ENCODE measurements at places on chromosomes 6 and 20. TPM values are rescaled to one million over a fixed set of nuclear protein-coding genes. Genes with fewer than 3 reads are reported as not detected.

- peak; percentile 8 for DNase-seq
These were observed 345.2 kb downstream of the GJA1 start for GRCh38 chr6:121780325-121781321.

- DNase-seq: no peak
These were observed 18.4 kb downstream of the CASS4 start for GRCh38 chr20:56430461-56430860.

DNA sequence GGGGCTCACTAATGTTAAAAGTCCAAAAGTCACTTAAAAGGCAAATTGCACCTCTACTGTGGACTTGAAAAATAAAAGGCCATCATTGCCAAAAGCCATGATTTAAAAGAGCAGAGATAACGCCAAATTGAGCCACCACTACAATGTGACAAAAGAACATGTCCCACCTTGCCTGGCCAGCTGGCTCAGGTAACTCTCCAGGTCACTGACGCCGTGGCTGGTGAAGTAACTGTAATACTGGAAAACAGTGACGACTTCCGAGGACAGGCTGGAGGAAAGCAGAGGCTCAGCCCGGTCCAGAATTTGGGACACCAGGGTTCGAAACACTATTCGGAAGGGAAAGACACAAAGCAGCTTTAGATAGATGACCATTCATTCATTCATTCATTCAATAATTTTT, 29.3 kb upstream of the ARMH2 start:
- no peak for DNase-seq

- peak; percentile 22 for DNase-seq
These were observed 545 bp downstream of the ACTR5 start for GRCh38 chr20:38748861-38749149.

DNA sequence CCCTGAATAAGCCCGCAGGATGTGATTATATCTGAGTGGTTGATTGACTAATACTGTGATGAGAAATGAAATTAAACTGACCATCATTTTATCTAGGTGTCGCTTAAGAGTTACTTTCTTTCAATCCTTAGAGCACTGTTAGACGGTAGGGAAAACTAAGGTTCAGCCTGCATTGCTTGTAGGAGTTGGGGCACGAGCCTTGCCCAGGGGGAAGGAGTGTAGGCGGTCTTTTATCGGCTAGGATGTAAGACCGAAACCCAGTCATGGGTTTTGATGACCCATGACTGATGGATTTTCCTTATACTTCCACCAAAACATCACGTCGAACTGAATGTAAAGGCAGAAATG, 392 bp upstream of the TASP1 start:
- no peak for DNase-seq

DNA sequence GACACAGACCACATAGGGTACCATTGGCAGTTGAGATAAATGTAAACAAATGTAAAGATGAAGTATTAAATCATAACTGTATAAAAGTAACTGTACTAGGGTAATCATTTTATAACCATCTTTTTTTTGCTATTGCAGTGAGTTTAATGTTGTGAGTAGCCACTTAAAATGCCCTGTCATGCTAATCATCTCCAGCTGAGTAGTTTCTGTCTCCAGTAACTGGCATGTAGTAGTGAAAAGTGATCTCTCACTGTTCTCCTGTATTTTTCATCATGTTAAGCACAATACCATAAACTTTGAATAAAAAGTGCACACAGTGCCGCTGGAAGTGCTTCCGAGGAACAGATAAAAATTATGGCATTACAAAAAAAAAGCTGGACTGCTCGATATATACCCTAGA, 45.0 kb upstream of the OPRM1 start:
- no peak for DNase-seq

DNA sequence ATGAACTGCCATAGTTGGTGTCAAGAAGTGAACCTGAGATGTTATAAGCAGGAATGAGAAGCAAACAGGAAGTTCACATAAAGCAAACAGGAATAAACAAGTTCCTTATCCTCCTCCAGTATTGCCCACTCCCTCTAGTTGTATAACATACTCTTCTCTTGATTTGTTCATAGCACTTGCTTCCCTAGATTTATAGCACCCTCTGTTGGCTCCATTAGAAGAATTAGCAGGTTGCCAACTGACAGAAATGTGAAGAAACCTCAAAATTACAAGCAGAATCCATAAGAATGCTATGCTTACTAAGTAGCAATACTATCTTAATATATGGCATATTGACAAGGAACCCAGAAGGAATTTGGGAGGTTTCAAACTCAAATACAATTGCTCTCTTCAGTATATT, 195.4 kb downstream of the TBX18 start:
- DNase-seq: peak; percentile 10

- no peak for DNase-seq
These were observed 665.2 kb downstream of the DOK5 start for GRCh38 chr20:55140631-55141030.

DNA sequence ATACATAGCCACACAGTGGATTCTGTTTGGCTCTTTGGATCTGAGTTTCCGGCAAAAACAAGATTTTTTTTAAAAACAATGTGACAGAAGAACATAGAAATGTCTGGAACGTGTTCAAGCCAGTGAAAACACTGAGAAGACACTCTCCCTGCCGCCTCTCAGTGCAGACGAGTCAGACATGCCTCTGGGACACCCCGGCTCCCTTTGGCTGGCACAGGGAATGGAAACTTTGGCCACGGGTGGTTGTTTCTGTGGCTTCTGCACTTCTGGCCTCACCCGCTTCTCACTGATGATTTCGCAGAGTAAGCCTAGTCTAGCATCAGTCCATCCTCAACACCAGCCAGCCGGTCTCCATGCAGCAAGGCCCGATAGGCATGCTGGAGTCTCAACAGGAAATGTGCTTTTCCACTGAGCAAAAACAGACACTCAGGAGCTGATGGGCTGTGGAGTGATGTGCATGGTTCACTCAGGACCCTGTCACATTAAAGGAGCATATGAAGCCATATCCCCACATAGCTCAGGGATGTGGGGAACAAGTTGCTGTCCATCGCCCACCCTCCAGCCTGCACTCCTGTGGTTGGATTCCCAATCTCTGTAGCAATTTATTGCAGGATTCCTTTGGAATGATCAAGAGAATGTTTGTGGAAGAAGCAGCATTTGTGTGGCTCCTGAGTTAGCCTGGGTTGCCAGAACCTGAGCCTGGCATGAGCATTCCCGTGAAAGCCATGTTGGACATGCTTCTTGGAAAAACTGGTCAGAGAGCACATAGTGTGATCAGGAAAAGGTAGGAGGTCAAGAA, 262.0 kb upstream of the RIN2 start:
- no peak for DNase-seq

- DNase-seq: no peak
These were observed 62.0 kb downstream of the TRERF1 start for GRCh38 chr6:42389736-42390135.

DNA sequence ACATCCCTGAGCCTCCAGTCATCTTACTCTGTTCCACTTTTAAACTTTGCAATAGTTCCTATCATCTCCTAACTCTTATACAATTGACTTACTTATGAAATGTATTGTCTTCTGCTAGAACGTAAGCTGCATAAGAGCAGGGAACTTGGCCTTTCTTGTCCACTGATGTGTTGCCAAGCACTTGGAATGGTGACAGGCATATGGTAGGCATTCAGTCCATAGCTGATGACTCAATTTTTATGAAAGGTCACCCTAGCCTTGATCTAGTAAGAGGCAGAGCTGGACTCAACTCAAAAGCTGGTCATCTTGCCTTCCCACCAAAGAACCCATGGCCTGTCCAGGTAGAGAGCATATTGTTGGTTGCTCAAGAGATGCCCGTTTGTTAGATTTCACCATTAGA, 82.4 kb upstream of the FAM184A start:
- no peak for DNase-seq

DNA sequence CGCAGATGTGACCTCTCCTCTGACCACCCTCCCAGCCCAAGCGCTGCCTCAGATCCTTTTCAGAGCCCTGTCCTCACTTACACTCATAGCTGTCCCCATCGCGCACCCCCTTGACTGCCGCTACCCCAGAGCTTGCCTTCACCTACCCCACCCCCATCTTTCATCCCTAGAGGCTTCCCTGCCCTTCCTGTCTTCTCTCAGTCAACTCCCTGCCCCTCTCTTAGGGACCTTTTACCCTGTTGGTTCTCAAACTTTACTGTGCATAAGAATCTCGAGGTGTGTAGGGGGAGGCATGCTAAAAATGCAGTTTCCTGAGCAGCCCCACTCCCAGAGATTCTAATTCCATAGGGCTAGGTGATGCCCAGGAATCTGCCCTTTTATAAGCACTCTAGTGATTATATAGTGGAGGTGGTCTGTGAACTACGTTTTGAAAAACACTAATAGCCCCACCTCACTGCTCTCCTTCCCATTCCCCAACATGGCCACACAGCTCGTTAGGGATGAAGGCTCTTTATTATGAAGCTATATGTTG, 725 bp downstream of the TM9SF4 start:
- no peak for DNase-seq

RGS17 gene
- 3.9 TPM for total RNA-seq

HTR1B gene
- 0.74 TPM for total RNA-seq

ALDH5A1 gene
- 10.0 TPM for total RNA-seq

APOM gene
- 2.2 TPM for total RNA-seq

EDN3 gene
- total RNA-seq: not detected

GID8 gene
- 35.6 TPM for total RNA-seq

PLG gene
- total RNA-seq: 0.69 TPM
